Activated CD4-positive, alpha-beta T cell treated with anti-CD3 and anti-CD28 coated beads for 1 hour (primary cell): ENCODE measurements at places on chromosomes 7 and 10.

DNA sequence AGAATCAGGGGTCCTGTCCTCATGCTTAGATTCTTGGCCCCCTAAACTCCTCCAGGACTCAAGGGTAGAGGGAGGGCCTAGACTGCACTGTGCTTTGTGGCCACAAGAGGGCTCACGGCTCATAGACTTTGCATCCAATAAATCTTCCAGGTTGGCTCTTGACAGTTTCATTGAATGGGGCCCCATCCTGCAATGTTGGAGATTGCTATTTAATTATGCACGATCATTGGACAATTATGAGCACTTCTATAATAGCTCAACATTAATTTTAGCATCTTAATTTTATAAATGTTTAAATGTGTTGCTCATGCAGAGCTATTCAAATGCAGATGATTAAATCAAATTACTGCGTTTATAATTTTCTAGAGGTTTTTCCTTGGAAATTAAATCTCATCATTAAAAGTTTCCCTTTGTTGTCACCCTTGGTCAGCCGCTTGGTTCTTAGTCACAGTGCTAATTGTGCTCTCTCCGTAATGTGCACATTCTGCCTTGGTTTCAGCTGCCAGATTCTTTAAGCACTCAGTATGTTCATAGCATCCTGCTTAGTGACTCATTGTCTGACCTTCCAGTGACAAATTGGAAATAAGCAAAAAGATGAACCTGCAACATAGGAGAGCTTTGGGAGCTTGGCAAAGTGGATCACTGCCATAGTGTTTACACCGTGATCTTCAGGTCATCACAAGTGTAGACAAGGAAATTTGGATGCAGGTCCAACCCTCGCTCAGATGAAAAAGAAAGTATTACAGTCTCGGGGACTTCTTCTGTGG lies 33.4 kb upstream of the PLPP4 start:
- DNase-seq = no peak

- DNase-seq = no peak
Measured at GRCh38 chr7:22256541-22257096, 100.3 kb downstream of the RAPGEF5 start.

- DNase-seq = no peak
Measured at GRCh38 chr7:151691449-151691848, 171.8 kb upstream of the RHEB start.

DNA sequence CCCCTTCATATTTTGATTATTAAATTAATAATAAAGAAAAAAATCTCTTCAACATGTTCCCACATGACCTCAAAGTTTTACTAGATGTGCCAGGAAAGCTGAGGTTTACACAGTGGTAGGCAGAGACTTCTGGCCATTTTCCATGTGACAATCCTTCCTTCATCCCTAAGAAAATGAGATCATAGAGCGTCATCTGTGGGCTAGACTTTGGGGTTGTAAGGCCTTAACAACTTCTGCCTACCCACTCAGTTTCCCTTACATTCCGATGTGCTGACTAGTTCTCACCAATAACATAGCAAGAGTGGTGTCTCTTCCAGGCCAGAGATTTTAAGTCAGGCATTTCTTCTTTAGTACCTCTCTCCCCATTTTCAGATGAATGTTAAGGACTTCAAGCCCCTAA lies 171.1 kb upstream of the PHF14 start:
- no peak for DNase-seq

DNA sequence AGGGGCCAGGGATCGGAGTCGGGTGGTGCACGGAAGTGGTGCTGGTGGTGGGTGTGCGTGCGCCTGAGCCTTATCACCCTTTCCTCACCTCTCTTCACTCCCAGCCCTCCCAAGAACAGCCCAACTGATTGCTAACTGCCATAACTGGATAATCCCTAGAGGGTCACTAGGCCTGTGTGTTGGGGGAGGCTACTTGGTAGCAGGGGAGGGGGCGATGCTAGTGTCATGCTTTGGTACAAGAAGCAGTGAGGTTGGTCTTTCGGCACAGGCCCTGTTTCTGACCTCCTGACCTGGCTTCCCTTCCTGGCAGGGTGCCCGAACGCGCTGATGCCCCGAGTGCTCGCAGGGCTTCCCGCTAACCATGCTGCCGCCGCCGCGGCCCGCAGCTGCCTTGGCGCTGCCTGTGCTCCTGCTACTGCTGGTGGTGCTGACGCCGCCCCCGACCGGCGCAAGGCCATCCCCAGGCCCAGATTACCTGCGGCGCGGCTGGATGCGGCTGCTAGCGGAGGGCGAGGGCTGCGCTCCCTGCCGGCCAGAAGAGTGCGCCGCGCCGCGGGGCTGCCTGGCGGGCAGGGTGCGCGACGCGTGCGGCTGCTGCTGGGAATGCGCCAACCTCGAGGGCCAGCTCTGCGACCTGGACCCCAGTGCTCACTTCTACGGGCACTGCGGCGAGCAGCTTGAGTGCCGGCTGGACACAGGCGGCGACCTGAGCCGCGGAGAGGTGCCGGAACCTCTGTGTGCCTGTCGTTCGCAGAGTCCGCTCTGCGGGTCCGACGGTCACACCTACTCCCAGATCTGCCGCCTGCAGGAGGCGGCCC lies 652 bp downstream of the KAZALD1 start:
- DNase-seq = peak; percentile 29

- no peak for DNase-seq
Measured at GRCh38 chr10:6024334-6024682, 37.9 kb downstream of the IL2RA start.

- DNase-seq = peak; percentile 7
Measured at GRCh38 chr10:69506834-69507713, 55.8 kb downstream of the TSPAN15 start.

GRCh38 chr7:55571511-55572377 lies 558 bp downstream of the VOPP1 start:
- DNase-seq = peak; percentile 43

GRCh38 chr10:46001187-46001756 lies 29.0 kb downstream of the TIMM23 start:
- DNase-seq = no peak

- no peak for DNase-seq
Measured at GRCh38 chr7:35019801-35020200, 17.5 kb downstream of the DPY19L1 start.

- DNase-seq = no peak
Measured at GRCh38 chr7:74294191-74294998, 5.2 kb downstream of the CLIP2 start.

GRCh38 chr10:67603086-67603485 lies 92.9 kb downstream of the CTNNA3 start:
- DNase-seq = no peak

- DNase-seq = no peak
Measured at GRCh38 chr7:101957744-101958525, 140.5 kb downstream of the CUX1 start.

DNA sequence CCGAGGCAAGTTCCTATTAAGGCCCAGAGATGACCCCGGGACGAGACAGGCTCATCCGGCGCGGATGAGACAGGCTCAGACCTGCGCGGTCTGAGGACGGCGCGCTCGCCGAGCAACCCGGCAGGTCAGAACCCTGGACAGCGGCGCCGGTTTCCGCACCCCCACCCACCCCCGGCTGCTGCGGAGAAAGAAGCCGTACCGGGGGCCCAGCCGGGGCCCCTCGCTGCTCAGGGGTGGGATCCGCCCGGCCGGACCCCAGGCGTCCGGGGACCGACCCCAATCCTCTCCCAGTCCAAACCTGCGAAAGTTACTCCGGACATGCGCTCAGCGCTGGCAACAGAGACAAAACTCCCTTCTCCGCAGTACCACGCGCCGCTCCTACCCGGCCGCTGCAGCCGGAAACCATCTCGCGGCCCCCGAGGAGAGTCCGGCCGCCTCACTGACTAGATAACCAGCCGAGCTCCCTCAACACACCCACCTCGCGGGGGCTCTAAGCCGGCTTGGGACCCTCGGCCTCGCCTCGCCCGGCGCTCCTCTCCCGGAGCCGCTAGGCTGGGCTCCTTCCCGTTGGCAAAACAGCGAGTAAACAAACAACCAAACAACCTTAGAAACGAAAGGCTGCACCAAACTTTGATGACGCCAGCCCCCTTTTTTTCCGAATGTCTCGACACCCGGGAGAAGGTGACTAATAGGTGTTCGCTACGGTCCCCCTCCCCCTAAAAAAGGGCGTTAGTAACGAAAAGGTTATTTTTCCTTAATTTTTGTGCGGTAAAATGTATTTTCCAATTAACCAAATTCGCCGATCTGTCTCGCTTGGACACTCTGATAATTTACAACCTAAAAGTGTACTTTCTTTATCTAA lies 2.3 kb upstream of the DRGX start:
- DNase-seq = peak; percentile 19

- no peak for DNase-seq
Measured at GRCh38 chr10:63633677-63634487, 112.7 kb downstream of the REEP3 start.

DNA sequence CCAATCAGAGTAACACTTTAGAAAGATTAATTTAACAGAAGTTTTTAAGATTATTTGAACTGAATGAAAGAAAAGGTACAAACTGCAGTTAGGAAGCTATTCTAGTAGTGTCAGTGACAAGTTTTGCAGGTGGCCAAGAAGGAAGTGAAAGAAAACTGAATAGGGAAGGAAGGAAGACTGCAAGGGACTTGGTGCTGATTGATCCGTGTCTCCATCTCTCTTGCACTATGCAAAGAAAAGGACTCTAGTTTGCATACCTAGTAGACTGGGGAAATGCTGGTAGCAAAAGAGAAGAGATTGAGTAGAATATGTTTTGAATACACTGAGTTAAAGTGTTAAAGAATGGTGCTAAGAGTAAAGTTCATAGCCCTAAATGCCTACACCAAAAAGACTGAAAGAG lies 33.0 kb downstream of the OR6V1 start:
- no peak for DNase-seq

- no peak for DNase-seq
Measured at GRCh38 chr7:108132551-108133265, 2.5 kb upstream of the LAMB4 start.
